ENCODE measurements at places on chromosomes 3 and 15.

- no peak for DNase-seq
Measured at GRCh38 chr15:32007355-32007960, 22.9 kb upstream of the CHRNA7 start.

DNA sequence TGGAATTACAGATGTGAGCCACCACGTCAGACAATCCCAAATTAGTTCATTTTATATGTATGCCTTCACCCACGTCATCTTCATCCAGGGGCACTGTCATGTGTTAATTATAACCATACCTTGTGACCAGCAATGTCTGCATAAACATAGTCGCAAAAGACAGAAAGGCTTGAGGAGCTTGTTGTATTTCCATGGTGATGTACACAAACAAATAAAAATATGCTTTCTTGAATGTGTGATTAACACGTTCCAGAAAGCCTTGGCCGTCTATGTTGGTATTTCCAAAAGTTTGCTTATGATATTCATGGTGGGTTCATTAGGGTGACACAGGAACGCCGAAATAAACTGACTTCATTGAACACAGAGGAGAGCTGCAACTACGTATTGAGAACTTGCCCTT is 524.7 kb upstream of the ZNF717 start:
- DNase-seq = no peak

GRCh38 chr15:80020731-80021130 is 38.7 kb upstream of the ZFAND6 start:
- DNase-seq = no peak

DNA sequence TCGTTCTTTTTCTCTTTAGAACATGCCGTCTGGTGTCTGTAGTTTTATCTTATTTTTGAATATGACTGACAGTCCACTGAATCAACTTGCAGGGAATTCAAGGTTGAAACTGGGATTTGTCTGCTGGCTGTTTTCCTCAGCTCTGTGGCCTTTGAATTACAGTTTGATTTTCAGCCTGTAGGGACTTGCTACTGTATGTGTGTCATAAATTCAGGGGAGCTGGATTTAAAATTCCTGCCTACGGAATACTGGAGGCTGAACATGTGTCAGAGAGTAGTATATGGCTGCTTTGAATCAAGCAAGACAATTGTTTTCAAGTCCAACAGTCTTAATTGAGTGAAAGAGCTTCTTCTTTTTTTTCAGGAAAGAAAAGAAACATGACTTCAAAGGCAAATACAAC is 33.9 kb downstream of the RARB start:
- DNase-seq = no peak

Measured in ecto neural progenitor cell (in vitro differentiated cells).